Uterus (tissue), 4 donors: ENCODE measurements at places on chromosomes 6 and 20.

DNA sequence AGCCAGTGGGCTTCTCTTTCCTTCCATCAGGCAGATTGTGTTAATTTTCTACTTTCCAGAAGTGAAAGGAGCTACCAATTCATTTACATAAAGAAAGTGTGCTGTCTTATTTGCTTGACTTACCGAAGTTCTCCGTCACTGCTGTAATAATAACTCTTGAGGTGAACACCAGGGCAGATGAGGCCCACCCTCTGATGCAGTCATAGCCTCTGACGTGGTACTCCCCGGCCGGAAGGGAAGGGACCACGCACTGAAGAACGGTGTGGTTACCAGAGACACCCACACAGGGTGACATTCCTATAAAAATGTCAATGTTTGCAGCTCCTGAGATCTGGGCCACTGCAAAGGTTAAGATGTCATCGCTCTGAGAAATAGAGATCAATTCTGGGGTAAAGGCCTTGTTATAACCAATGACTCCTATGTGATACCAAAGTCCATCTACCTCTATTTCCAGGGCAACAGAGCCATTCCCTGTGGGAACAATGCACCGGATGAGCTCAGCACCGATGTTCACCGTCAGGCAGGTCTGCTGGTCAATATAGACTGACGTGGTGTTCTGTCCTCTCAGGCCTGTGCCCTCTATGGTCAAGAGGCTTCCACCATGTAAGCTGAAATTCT lies 62.9 kb downstream of the PKHD1 start:
- DNase-seq = no peak

DNA sequence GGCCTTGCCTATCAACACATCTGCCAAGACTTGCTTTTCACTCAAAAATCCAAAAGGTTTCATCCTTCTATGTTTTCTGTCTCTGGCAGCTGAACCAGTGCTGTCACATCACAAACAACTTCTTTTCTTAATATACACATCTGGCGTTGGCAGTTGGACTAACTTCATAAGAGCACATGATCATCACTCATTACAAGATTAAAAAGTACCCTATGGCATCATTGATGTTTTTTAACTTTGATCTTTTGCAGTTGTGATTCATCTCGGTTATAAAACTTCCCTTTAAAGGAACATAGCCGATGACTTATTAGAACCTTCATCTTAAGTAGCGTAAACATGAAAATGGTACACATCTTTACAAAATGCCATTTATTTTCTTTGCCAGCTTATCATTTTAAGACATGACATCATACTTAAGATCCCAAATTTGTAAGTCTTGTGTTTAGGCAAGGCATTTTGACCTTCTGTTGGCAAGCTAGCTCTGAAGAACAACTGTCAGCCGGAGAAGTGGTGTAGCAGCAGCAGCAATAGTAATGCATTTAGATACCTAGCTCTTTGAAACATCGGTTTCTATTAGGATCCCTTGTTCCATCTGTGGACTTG lies 64.2 kb upstream of the SUPT3H start:
- no peak for DNase-seq

DNA sequence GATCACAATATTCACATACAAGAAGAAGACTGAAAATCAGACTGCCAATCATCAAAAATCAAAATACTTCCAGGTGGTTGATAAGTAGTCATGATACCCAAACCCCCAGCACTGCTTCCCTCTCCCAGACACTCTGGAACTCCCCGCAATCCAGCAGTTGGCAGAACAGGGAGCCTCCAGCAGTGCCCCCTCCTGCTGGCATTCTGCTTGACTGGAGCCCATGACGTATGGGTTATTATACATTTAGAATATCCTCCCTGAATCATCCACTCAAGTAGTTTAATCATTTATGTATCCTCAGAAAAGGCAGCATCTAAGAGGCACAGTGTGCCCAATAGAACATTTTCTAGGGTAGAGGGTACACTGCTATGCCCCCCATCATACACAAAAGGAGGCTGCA lies 9.3 kb upstream of the OGFRL1 start:
- no peak for DNase-seq

DNA sequence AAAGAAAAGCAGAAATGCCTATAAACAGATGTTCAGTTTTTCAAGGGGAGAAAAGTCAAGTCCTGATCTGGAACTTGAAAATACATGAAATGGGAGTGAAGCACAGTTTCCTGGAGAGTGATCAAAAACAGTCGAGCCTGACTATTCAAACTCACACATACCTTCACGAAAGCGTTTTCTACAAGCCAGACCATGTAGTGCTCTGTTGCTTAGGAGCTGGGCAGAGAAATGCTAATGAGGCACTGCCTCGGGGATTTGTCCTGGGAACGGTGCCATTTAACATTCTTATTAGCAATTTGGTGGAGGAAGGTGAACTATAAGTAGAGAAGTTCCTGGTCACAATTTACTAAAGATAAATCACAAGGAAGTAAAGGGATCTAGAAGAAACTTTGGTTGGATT lies 5.9 kb downstream of the NHSL1 start:
- no peak for DNase-seq

DNA sequence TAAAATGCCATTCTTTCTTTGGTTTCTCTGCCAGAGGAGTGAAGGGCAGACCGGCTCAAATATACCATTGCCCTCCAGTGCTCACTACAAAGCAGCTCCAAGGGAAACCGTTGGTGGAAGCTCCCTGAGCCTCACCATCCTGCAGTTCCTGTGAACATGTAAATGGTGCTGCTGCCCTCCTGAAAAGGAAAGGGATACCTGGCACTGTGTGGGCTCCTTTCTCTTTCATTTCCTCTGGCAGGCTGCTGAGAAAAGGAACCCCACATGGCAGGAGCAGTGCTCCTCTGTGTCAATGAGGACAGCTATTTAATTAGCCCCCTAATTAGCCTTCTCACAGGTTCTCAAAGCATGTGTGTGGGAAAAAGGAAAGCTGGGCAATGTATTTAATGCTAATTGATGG lies 142.5 kb downstream of the KLHL32 start:
- DNase-seq = no peak

- no peak for DNase-seq
These were observed 384.1 kb downstream of the LAMA2 start for GRCh38 chr6:129267028-129267427.

- no peak for DNase-seq
These were observed 152.3 kb upstream of the BEND6 start for GRCh38 chr6:56802584-56802983.

DNA sequence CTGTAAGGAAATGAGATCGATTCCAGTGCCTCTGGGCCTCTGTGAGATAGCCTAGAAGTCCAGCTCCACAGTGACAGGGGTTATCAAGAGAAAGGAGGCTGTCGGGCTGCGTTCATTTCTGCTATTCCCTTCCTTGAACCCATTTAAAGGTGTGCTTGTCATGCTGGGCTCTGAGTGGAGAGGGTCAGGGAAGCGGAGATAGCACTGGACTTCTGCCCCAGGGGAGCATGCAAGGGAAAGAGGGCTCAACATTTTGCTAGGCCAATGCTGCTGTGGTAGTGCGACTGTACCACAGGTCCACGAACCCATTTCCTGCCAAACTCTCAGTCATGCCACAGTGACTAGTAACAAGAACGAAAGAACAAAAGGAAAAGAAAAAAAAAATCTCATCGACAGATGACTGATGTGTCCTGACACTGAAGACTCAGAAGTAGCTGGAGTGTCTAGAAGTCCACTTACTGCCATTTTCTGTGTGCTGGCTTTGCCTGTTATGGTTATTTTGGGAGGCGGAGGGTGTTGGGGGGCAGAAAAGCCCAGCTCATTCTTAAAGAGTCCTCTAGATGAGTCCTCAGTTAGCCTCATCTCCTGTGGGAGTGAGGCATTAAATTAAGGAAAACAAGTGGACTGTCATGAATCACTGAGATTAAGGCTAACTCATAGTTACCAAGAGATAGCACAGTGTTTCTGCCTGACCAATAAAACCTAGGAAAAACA lies 8.1 kb downstream of the NEDD9 start:
- DNase-seq = no peak

DNA sequence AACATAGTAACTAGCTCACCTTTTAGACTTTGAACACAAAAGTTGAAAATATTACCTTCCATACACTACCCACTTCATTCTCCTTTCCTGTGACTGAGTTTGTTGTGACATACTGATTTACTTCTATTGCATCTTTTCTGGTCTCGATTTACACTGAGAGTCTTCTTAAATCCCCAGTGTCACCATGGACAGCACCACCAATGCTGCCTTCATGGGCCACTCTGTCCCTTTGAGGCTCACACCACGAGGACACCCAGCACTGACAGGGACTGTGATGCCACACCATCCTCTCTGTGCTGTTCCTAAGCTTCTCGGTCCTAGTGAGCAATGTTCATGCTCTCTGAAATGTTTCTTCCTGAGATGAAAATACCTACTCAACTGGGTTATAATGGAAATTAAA lies 337.1 kb upstream of the IRAK1BP1 start:
- no peak for DNase-seq

DNA sequence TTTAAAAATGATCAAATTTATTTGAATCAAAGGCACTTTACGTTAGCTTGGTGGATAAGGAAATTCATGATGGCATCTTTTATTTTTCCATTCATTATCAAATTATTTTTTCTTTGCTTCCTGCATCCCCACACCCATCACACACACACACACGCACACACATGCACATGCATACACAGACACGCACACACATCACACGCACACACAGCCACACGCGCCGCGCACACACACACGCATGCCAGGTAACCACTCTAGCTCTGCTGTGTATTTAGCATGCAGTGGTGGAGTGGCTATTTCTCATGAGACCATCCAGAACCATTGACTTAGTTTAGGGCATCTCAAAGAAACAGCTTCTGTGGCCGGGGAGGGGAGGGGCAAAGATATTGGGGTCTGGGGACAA lies 47.0 kb downstream of the GNAS start:
- DNase-seq = no peak

- DNase-seq = peak; percentile 83
These were observed 34.5 kb downstream of the HLA-A start for GRCh38 chr6:29976588-29977424.

GRCh38 chr20:38965264-38965663 lies 3.1 kb downstream of the DHX35 start:
- no peak for DNase-seq

- DNase-seq = no peak
These were observed 124.4 kb downstream of the TRMT11 start for GRCh38 chr6:126110512-126111270.

- DNase-seq = no peak
These were observed 247.0 kb upstream of the KCNQ5 start for GRCh38 chr6:72374857-72375256.

- no peak for DNase-seq
These were observed 47.5 kb downstream of the KIAA1755 start for GRCh38 chr20:38212806-38213606.

- DNase-seq = no peak
These were observed 26.7 kb upstream of the MYLIP start for GRCh38 chr6:16102208-16102607.

DNA sequence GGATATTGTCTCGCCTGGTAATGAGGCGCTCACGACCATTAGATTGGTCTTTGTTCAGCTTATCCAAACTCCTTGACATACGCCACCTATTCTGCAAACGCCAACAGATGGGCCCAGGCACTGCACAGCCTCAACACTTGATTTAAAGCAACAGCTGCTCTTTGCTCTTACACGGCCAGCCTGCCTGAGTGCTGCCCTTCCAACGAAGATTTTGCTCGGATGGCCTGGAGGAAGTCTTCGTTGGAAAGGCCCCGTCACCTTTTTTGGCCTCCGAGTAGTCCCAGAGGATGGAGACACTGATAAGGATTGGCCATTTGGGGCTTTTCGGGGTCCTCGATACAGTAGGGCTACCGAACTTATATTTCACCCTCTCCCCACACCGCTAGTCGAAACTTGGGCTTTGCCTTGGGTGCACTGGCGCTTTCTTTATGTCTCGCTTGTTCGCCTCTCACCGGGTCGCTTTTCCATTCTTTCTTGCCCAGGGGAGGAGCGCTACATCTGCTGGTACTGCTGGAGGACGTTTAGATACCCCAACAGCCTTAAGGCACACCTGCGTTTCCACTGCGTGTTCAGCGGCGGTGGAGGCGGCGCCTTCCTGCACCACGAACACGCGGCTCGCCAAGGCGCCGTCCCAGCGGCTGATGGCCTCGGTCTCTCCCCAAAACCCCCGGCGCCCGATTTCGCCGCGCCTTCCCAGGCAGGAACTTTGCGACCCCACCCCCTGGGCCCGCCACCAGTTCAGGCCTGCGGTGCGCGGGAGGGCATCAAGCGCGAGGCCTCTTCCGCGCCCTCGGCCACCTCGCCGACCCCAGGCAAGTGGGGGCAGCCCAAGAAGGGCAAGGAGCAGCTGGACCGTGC lies 6.1 kb downstream of the PRDM13 start:
- no peak for DNase-seq

- DNase-seq = no peak
These were observed 262.4 kb upstream of the SUPT3H start for GRCh38 chr6:45640081-45640491.
